ENCODE measurements at places on chromosomes 7 and 10.

GRCh38 chr7:50781381-50782293 lies 1.1 kb downstream of the GRB10 start:
- DNase-seq, result no peak

DNA sequence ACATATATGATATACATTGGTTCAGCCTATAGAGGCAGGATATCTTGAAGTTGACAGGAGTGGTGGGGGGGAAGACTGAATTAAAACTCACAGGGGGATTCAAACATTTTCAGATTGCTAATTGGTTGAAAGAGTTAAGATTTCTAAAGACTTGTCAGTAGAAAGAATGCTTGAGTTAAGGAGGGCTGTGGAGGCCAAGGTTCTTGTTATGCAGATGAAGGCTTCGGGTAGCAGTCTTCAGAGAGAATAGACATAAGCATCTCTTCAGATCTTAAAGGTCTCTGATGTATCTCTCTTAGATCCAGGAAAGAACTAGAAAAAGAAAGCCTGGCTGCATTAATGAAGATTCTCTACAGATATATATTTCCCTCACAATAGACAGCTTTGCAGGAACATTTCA lies 209.8 kb upstream of the SEMA3D start:
- DNase-seq, result no peak

DNA sequence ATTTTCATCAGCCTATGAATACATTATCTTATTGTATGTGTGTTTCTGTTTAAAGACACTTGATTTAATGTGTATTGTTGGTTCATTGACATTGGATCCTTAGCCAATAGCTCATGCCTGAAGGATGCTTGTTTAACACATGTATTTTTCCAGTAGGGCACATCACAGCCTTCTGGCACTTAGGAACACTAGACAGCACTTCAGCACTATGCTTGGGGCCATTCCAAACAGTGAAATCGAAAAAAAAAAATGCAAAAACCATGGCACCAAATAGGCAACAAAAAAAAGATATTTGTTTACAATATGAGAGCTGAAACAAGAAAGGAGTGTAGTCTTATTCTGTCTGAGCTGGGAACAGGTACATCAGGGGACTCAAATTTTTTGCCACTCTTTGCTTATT lies 262.8 kb downstream of the SLC25A13 start:
- DNase-seq, result no peak

GRCh38 chr7:130429019-130429418 lies 11.8 kb downstream of the CEP41 start:
- no peak for DNase-seq

DNA sequence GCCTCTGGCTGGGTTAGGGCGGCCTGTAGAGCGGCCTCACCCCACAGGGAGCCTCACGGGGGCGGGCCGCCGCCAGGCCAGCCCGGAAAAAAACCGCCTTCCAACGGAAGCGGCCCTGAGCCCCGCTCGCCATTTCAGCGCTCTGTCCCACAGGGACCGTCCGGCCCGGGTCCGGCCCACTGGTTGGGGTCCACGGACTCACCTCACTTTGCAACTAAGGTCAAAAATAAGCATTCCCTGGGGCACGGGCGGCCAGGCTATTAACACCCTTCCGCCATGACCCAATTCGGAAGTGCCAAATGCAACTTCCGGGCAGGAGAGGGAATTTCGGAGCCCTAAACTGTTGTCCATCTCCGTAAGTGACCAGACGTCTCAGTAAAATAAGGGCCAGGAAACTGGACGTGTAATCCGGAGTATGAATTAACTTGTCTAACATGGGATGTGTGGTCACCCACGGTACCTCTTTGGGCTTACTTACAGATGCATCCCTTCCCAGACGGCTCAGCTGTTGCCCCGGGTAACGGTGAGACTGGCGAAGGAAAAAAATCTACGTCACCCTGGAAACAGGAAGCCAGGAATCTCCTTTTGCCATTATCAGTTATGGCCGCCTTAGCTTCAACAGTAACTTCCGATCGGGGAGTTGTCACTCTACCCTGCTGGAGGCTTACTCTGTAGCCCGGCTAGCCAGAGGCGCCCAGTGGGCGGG lies at the start of gene BBIP1:
TSS of gene BBIP1 (minus strand) at position 538 of the 706 bp plus-strand sequence. CDS start 1,023 bp downstream, outside the sequence.
- no peak for DNase-seq

GRCh38 chr10:128499956-128500355 lies 373.7 kb upstream of the MKI67 start:
- no peak for DNase-seq

Data from stimulated activated CD4-positive, alpha-beta T cell treated with anti-CD3 and anti-CD28 coated beads, Interleukin-4, amount 100 ng/mL, for 48 hours (primary cell).